ENCODE measurements at places on chromosomes 11 and 22. TPM values are rescaled to one million over a fixed set of nuclear protein-coding genes. Genes with fewer than 3 reads are reported as not detected.

Gene SCGB1D2
- total RNA-seq: not detected

Gene OR51B2
- total RNA-seq: not detected

Gene CCDC81
- 0.67 TPM for total RNA-seq

Gene MIOX
- total RNA-seq: 0.45 TPM

Gene OR6Q1
- total RNA-seq: not detected

Gene NDUFV1
- total RNA-seq: 246 TPM

Gene MS4A15
- not detected for total RNA-seq

Gene C22orf31
- not detected for total RNA-seq

Gene MYBPC3
- not detected for total RNA-seq

Gene HTR3A
- not detected for total RNA-seq

Gene SCUBE1
- not detected for total RNA-seq

Gene INPP5J
- 0.19 TPM for total RNA-seq

Gene OR52H1
- total RNA-seq: not detected
